Activated naive CD8-positive, alpha-beta T cell treated with anti-CD3 and anti-CD28 coated beads, Interleukin-2, amount 10 ng/mL, durations not matched to agents 7 days and 5 days (primary cell): ENCODE measurements at places on chromosomes 16 and 17. TPM values are rescaled to one million over a fixed set of nuclear protein-coding genes. Genes with fewer than 3 reads are reported as not detected.

GRCh38 chr16:17412791-17413190, 58.0 kb downstream of the XYLT1 start:
- H3K4me3 ChIP-seq = no peak overlapping the region
- H3K27ac ChIP-seq = peak overlapping the region; percentile 45
- H3K4me1 ChIP-seq = peaks cover 43% of the 10 kb centered on the region

GRCh38 chr17:68179236-68179925, 68.5 kb upstream of the AMZ2 start:
- H3K4me1 ChIP-seq = peaks cover 42% of the 10 kb centered on the region
- H3K27me3 ChIP-seq = no peaks in the 10 kb centered on the region
- DNase-seq = no peak
- H3K36me3 ChIP-seq = no peaks in the 10 kb centered on the region
- no peak overlapping the region for H3K4me3 ChIP-seq

GRCh38 chr17:62478424-62478879, at the start of gene TLK2:
Gene TLK2 (plus strand): TSS chr17:62478825. CDS start chr17:62481126, 2,301 bp downstream.
- peaks cover 23% of the 10 kb centered on the region for H3K4me1 ChIP-seq
- peak; percentile 86 for DNase-seq
- H3K27me3 ChIP-seq = no peaks in the 10 kb centered on the region
- H3K27ac ChIP-seq = peak within 1 kb of the TSS; percentile 93
- peak within 1 kb of the TSS; percentile 93 for H3K4me3 ChIP-seq

GRCh38 chr17:41421116-41421515, 3.3 kb downstream of the KRT37 start:
- no peaks in the 10 kb centered on the region for H3K27me3 ChIP-seq
- no peak for DNase-seq
- no peak overlapping the region for H3K4me3 ChIP-seq
- no peaks in the 10 kb centered on the region for H3K36me3 ChIP-seq
- H3K4me1 ChIP-seq = no peaks in the 10 kb centered on the region

Gene GPS2
- total RNA-seq = 98.5 TPM

GRCh38 chr17:7582396-7583252, 1.0 kb upstream of the MPDU1 start:
- DNase-seq = no peak
- peaks cover 56% of the 10 kb centered on the region for H3K4me1 ChIP-seq
- peak overlapping the region; percentile 99 for H3K4me3 ChIP-seq
- H3K36me3 ChIP-seq = peaks cover 35% of the 10 kb centered on the region
- H3K27me3 ChIP-seq = no peaks in the 10 kb centered on the region

DNA sequence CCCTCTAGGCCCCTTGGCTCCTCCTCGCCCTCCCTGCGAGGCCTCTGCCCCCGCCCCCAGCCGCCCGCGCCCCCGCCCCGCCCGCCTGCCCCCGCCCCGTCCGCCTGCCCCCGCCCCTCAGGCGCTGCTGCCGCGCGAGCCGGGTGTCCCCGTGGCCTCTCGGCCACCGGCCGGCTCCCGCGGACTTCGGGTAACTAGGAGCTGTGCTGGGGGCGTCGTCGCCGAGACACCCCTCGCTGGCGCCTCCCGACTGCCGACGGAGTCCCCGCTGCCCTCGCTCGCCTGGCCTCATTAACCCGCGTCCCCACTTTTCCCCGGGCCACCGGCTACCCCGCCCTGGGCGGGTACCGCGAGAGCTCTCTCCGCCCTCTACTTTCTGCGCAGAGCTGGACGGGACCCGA, at the start of gene TLCD1:
TLCD1 (minus strand) TSS at position 8 of the 401 bp plus-strand sequence. CDS start 136 bp downstream, outside the sequence.
- H3K4me3 ChIP-seq = peak within 1 kb of the TSS; percentile 99
- DNase-seq = peak; percentile 88
- peaks cover 45% of the 10 kb centered on the region for H3K4me1 ChIP-seq
- H3K27ac ChIP-seq = peak within 1 kb of the TSS; percentile 99
- no peaks in the 10 kb centered on the region for H3K27me3 ChIP-seq

Gene TP53TG3
- total RNA-seq = not detected

- H3K36me3 ChIP-seq = no peaks in the 10 kb centered on the region
- no peak overlapping the region for H3K27ac ChIP-seq
- H3K4me3 ChIP-seq = no peak overlapping the region
- peaks cover 4% of the 10 kb centered on the region for H3K4me1 ChIP-seq
Observed at GRCh38 chr17:62701706-62702085, 74.2 kb downstream of the MRC2 start.

Gene RAD51C
- 45.7 TPM for total RNA-seq

- peaks cover 64% of the 10 kb centered on the region for H3K4me1 ChIP-seq
- peaks cover 56% of the 10 kb centered on the region for H3K36me3 ChIP-seq
- H3K4me3 ChIP-seq = no peak overlapping the region
- no peak overlapping the region for H3K27ac ChIP-seq
- H3K27me3 ChIP-seq = no peaks in the 10 kb centered on the region
Observed at GRCh38 chr17:77147357-77147801, 6.6 kb downstream of the SEC14L1 start.

Gene DPEP3
- 0.64 TPM for total RNA-seq

Gene USP43
- total RNA-seq = 0.48 TPM

DNA sequence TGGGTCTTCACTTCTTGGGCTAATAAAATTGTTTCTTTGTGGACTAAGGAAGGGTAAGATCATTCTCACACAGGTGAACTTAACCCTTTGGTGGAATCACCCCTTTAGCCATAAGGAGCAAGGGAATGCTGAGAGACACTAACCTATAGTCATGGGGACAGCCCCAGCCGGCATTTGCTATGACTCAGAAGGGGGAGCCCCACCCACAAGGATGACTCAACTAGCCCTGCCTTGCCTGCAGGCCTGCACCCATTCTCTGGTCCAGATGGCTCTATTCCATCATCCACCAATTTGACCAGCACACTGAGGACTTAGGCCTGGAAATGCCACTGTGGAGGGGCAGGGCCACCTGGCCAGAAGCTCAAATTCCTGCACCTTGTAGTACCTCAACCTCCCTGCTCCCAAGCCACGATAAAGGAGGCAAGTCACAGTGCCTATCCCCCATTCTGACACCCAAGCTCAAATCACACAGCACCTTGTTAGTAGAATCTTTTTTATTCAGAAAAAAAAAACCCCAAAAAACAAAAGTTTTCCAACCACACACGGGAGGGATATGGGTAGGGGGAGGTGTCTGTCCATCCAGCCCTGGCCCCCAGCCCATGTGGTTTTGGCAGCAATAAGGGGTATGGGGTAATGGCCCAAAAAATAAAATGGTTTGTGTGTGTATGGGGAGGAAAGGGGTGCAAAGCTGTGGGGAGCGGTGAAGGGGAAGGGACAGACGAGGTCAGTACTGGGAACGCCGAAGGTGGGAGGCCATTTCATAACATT, 3.0 kb downstream of the PFN1 start:
- peak overlapping the region; percentile 100 for H3K4me3 ChIP-seq
- peak; percentile 76 for DNase-seq
- H3K27me3 ChIP-seq = no peaks in the 10 kb centered on the region
- peak overlapping the region; percentile 100 for H3K27ac ChIP-seq
- H3K36me3 ChIP-seq = peaks cover 62% of the 10 kb centered on the region

Gene SPATA2L
- total RNA-seq = 7.6 TPM

Gene EFCAB13
- 13.2 TPM for total RNA-seq

DNA sequence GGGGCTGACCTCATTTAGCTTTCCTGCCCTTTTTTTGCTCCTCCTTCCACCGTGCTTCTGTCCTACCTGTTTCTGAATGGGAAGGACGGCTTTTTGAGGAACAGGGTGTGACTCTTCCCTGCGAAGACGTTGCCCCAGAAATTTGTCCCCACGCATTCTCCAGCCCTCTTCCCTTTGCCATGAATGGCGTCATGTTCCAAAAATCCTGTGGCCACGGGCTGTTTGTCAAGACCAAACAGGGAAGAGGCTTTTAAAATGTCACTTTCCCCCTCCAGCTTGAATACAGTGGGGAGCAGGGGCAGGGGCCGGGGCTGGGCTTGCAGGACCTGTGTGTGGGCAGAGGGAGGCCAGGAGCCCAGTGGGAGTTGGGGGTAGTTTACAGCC, 13.9 kb downstream of the MPRIP start:
- DNase-seq = no peak
- H3K4me1 ChIP-seq = peaks cover 15% of the 10 kb centered on the region
- H3K27me3 ChIP-seq = no peaks in the 10 kb centered on the region
- no peaks in the 10 kb centered on the region for H3K36me3 ChIP-seq
